ENCODE measurements at places on chromosomes 7 and 10.
A peak's percentile ranks its signal among the peaks of the same experiment; 100 is the strongest.

DNA sequence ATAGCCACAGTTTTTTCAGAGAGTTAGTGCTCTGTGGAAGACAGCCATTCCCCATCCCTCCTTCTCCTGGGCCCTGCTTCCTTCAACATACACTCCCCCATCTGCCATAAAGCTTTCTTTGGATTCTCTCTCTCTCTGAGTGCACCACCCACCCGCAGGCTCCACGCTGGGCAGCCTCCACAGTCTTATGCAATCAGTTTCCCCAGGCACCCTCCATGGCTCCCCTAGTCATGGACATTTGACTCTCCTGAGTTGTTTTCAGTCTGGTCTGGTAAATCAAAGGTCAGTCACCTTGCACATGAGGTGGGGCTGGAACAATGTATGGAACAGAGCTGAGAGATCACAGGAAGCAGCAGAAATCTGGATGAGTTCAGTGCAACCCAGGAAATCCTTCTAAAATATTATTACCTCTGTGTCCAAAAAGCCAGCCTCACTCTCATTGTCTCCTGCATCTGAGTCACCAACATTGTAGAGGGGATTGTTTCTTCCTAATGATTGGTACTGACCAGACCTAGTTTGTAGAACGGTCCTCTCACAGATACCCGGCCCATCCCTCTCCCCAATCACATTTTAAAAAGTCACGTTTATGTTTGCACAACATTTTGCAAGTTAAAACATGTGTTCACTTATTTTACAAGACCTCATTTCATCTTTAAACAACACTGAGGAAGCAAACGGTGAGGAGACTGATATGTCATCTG, 70.1 kb downstream of the CYCS start:
- no peaks in the 10 kb centered on the region for H3K27me3 ChIP-seq
- no peaks in the 10 kb centered on the region for H3K36me3 ChIP-seq
- no peaks in the 10 kb centered on the region for H3K4me1 ChIP-seq
- no peak overlapping the region for H3K27ac ChIP-seq

DNA sequence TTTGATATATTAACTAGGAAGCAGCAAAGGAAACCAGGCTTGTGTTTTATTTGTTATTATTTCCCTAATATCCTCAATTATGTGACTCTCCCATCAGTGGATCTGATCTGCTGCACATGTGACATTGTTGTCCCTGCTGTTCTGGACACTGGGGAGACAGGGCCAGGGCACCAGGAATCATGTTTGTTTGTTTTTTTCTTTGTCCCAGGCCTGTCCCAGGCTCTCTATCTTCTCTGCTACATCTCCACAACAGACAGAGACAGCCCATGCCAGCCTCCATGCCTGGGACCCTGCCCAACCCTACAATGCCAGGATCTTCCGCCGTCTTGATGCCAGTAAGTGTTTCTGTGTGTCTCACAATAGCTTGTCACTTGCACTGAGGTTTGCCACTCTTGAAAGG, 239.6 kb downstream of the TRIL start:
- peak overlapping the region; percentile 42 for H3K27ac ChIP-seq
- peaks cover 34% of the 10 kb centered on the region for H3K36me3 ChIP-seq
- peaks cover 4% of the 10 kb centered on the region for H3K4me1 ChIP-seq
- H3K4me3 ChIP-seq, result no peak overlapping the region
- DNase-seq, result no peak

- no peaks in the 10 kb centered on the region for H3K36me3 ChIP-seq
- no peak for DNase-seq
- no peak overlapping the region for H3K27ac ChIP-seq
- H3K4me1 ChIP-seq, result no peaks in the 10 kb centered on the region
- no peak overlapping the region for H3K4me3 ChIP-seq
These were observed 798.1 kb downstream of the GATA3 start for GRCh38 chr10:8852546-8852945.

DNA sequence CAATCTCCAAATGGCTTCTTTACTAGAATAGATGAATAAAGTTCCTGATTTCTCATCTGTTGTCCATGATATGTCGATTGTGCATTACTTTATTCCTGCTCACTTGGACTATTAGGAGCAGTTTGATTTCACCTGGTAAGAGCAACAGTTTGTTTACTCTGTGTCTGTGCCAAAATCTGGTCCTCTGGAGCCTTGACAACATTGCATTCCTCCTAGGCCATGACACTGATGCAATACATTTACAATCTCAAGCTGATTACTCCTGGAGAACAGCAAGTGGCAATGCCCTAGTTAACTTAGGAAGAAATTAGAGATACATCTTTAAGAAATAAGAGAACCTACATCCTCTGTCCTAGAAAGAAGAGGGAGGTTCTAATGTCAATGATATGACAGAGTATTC, 71.8 kb downstream of the SGCE start:
- H3K4me1 ChIP-seq, result no peaks in the 10 kb centered on the region
- no peak overlapping the region for H3K4me3 ChIP-seq
- H3K27me3 ChIP-seq, result no peaks in the 10 kb centered on the region
- H3K36me3 ChIP-seq, result peaks cover 8% of the 10 kb centered on the region
- H3K27ac ChIP-seq, result no peak overlapping the region

GRCh38 chr7:142438235-142438922, 180.5 kb upstream of the PRSS58 start:
- no peak overlapping the region for H3K27ac ChIP-seq
- no peaks in the 10 kb centered on the region for H3K27me3 ChIP-seq
- peak; percentile 16 for DNase-seq
- H3K4me3 ChIP-seq, result no peak overlapping the region
- H3K4me1 ChIP-seq, result no peaks in the 10 kb centered on the region

DNA sequence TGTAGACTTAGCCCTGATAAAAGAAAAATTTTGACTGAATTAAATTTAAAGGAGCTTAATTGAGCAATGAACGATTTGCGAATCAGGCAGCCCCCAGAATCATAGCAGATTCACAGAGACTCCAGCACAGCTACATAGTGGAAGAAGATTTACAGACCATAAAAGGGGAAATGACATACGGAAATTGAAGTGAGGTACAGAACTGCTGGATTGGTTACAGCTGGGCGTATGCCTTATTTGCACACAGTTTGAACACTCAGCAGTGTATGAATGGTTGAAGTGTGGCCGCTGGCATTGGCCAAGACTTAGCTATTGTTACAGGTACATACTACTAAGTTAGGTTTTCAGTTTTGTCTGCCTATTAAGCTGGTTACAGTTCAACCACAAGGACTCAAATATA, 433.5 kb upstream of the CELF2 start:
- no peak overlapping the region for H3K27ac ChIP-seq
- no peaks in the 10 kb centered on the region for H3K4me1 ChIP-seq
- DNase-seq, result no peak
- H3K4me3 ChIP-seq, result no peak overlapping the region
- no peaks in the 10 kb centered on the region for H3K27me3 ChIP-seq
- no peaks in the 10 kb centered on the region for H3K36me3 ChIP-seq

GRCh38 chr7:134028853-134029252, 98.3 kb upstream of the LRGUK start:
- DNase-seq, result no peak
- H3K4me1 ChIP-seq, result peaks cover 19% of the 10 kb centered on the region
- H3K27me3 ChIP-seq, result no peaks in the 10 kb centered on the region
- no peak overlapping the region for H3K4me3 ChIP-seq
- H3K36me3 ChIP-seq, result no peaks in the 10 kb centered on the region
- no peak overlapping the region for H3K27ac ChIP-seq

GRCh38 chr7:135840591-135840990, 92.0 kb upstream of the FAM180A start:
- H3K4me1 ChIP-seq, result no peaks in the 10 kb centered on the region
- no peak overlapping the region for H3K27ac ChIP-seq
- no peak for DNase-seq
- no peaks in the 10 kb centered on the region for H3K27me3 ChIP-seq
- no peaks in the 10 kb centered on the region for H3K36me3 ChIP-seq
- no peak overlapping the region for H3K4me3 ChIP-seq

GRCh38 chr10:60940446-60940845, 3.5 kb downstream of the RHOBTB1 start:
- H3K36me3 ChIP-seq, result peaks cover 8% of the 10 kb centered on the region
- no peaks in the 10 kb centered on the region for H3K27me3 ChIP-seq
- peak; percentile 48 for DNase-seq
- H3K4me1 ChIP-seq, result peaks cover 9% of the 10 kb centered on the region
- no peak overlapping the region for H3K4me3 ChIP-seq
- H3K27ac ChIP-seq, result no peak overlapping the region

GRCh38 chr7:114791771-114792170, 130.1 kb upstream of the MDFIC start:
- H3K27me3 ChIP-seq, result no peaks in the 10 kb centered on the region
- H3K36me3 ChIP-seq, result no peaks in the 10 kb centered on the region
- no peaks in the 10 kb centered on the region for H3K4me1 ChIP-seq
- no peak for DNase-seq
- H3K4me3 ChIP-seq, result no peak overlapping the region
- no peak overlapping the region for H3K27ac ChIP-seq

- no peak overlapping the region for H3K27ac ChIP-seq
- no peak for DNase-seq
- H3K4me1 ChIP-seq, result peaks cover 40% of the 10 kb centered on the region
- no peaks in the 10 kb centered on the region for H3K27me3 ChIP-seq
- no peaks in the 10 kb centered on the region for H3K36me3 ChIP-seq
These were observed 41.1 kb upstream of the DUSP5 start for GRCh38 chr10:110456523-110457091.

GRCh38 chr7:43535810-43536585, 46.9 kb upstream of the STK17A start:
- DNase-seq, result peak; percentile 8
- no peak overlapping the region for H3K4me3 ChIP-seq
- peaks cover 5% of the 10 kb centered on the region for H3K4me1 ChIP-seq
- H3K27me3 ChIP-seq, result peaks cover 3% of the 10 kb centered on the region
- no peak overlapping the region for H3K27ac ChIP-seq

DNA sequence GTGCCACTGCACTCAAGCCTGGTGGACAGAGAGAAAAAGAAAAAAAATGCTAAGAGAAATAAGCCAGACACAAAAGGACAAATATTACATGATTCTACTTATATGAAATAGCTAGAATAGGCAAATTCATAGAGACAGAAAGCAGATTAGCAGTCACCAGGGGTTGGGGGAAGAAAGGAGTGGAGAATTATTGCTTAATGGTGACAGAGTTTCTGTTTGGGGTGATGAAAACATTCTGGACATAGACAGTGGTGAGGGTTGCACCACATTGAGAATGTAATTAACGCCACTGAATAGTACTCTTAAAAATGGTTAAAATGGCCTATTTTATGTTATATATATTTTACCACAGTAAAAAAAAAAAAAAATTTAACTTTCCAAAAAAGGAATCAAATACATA, 6.4 kb upstream of the NT5C2 start:
- no peaks in the 10 kb centered on the region for H3K27me3 ChIP-seq
- H3K27ac ChIP-seq, result no peak overlapping the region
- no peak for DNase-seq
- no peaks in the 10 kb centered on the region for H3K4me1 ChIP-seq

DNA sequence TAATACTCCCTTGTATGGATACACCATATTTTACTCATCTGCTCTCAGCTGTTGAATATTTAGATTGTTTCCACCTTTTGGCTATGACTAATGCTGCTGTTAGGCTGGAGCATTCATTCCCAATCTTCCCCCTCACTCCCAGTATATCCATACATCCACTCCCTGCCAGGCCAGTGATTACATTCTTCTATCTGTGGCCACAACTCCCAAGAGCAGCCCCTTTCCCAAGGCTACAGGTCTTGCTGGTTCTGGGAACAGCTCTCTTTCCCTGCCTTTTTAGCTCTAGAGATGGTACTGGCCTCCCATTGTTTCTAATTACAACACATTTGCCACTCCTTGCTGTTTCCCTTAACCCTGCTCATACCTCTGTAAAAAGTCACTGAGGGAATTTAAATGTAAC, 28.2 kb downstream of the SFR1 start:
- no peak overlapping the region for H3K27ac ChIP-seq
- no peaks in the 10 kb centered on the region for H3K36me3 ChIP-seq
- DNase-seq, result no peak
- peaks cover 4% of the 10 kb centered on the region for H3K27me3 ChIP-seq

GRCh38 chr7:135077642-135078041, 70.2 kb upstream of the TMEM140 start:
- no peaks in the 10 kb centered on the region for H3K27me3 ChIP-seq
- H3K4me3 ChIP-seq, result no peak overlapping the region
- no peaks in the 10 kb centered on the region for H3K4me1 ChIP-seq
- no peak overlapping the region for H3K27ac ChIP-seq
- no peak for DNase-seq

GRCh38 chr10:32600317-32600716, 154.4 kb downstream of the CCDC7 start:
- no peak for DNase-seq
- H3K36me3 ChIP-seq, result no peaks in the 10 kb centered on the region
- no peaks in the 10 kb centered on the region for H3K27me3 ChIP-seq
- no peaks in the 10 kb centered on the region for H3K4me1 ChIP-seq
- H3K27ac ChIP-seq, result no peak overlapping the region

DNA sequence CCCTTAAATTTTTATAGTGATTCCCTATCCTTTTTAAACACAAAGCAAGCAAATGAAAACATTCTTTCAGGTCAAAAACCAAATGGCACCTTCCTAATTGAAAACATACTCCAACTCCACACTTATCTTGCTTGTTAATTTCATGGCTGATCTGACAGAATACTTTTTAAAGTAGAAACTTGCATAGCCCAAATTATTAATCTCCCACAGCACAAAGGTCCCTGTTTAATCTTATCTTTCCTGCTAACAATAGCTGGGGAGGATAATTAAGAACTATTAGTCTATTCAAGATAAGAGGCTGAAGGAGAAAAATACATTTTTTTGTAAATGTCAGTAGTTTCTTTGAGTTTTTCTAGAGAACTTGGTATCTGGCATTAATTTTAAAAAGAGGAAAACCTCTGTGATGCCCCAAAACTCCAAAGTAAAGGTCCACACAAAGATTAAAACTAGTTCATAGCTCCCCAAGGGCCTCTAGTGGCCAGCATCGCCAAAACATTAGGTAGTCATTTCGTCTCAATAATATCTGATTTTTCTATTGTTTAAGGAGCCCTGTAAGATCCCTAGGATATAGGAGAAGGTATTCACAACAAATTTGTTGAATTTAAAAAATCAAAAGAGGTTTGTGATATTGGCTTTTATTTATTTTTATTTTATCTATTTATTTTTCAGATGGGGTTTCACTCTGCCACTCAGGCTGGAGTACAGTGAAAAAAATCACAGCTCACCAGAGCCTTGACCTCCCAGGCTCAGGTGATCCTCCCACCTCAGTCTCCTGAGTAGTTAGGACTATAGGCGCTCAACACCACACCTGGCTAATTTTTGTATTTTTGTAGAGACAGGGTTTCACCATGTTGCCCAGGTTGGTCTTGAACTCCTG, 14.7 kb downstream of the CDNF start:
- H3K4me3 ChIP-seq, result no peak overlapping the region
- DNase-seq, result peak; percentile 50
- H3K36me3 ChIP-seq, result no peaks in the 10 kb centered on the region
- H3K27ac ChIP-seq, result no peak overlapping the region
- no peaks in the 10 kb centered on the region for H3K27me3 ChIP-seq
- H3K4me1 ChIP-seq, result no peaks in the 10 kb centered on the region

GRCh38 chr10:111824128-111824527, 359.4 kb downstream of the GPAM start:
- no peak overlapping the region for H3K4me3 ChIP-seq
- no peaks in the 10 kb centered on the region for H3K27me3 ChIP-seq
- DNase-seq, result peak; percentile 17
- no peak overlapping the region for H3K27ac ChIP-seq
- H3K36me3 ChIP-seq, result no peaks in the 10 kb centered on the region

All from muscle of leg (tissue), 16 donors.